A549 treated with DMSO at 1 μM for 4 hours (cell line): ENCODE measurements at places on chromosomes 12 and 14. TPM values are rescaled to one million over a fixed set of nuclear protein-coding genes. Genes with fewer than 3 reads are reported as not detected.

Gene WIF1
- not detected in 5 replicates for total RNA-seq

Gene RERGL
- total RNA-seq, result not detected in 5 replicates

Gene CCDC38
- 0.09 to 0.24 TPM (median 0.19 TPM) in 4 of 5 replicates, not detected in the other for total RNA-seq

Gene KRT78
- 0.07 to 0.19 TPM (median 0.16 TPM) in 3 of 5 replicates, not detected in the others for total RNA-seq

Gene DEPDC4
- 1.3 to 2.0 TPM (median 1.4 TPM) in 5 replicates for total RNA-seq

Gene LMNTD1
- total RNA-seq, result not detected in 5 replicates

Gene NOVA1
- 4.5 to 6.7 TPM (median 5.2 TPM) in 5 replicates for total RNA-seq

Gene ZFHX2
- total RNA-seq, result 0.36 to 1.7 TPM (median 1.5 TPM) in 5 replicates

Gene KRT73
- not detected in 5 replicates for total RNA-seq

Gene APOLD1
- 0.19 to 0.67 TPM (median 0.26 TPM) in 5 replicates for total RNA-seq

Gene P2RX2
- not detected in 5 replicates for total RNA-seq

Gene TMEM119
- 0.03 to 0.34 TPM (median 0.14 TPM) in 5 replicates for total RNA-seq

Gene FAM222A
- total RNA-seq, result 3.9 to 7.6 TPM (median 6.5 TPM) in 5 replicates

Gene LMO3
- not detected in 5 replicates for total RNA-seq

Gene MIA2
- total RNA-seq, result 19.3 to 28.2 TPM (median 24.3 TPM) in 5 replicates

Gene KLRB1
- total RNA-seq, result not detected in 5 replicates

Gene OASL
- total RNA-seq, result 3.5 to 6.6 TPM (median 5.0 TPM) in 5 replicates

Gene PAPOLA
- 84.4 to 107 TPM (median 101 TPM) in 5 replicates for total RNA-seq

Gene GUCY2C
- total RNA-seq, result 0.02 to 0.06 TPM (median 0.03 TPM) in 3 of 5 replicates, not detected in the others

Gene SLC16A7
- 0.15 to 0.36 TPM (median 0.23 TPM) in 5 replicates for total RNA-seq

Gene FANCM
- 5.4 to 7.1 TPM (median 6.2 TPM) in 5 replicates for total RNA-seq

Gene LACRT
- not detected in 5 replicates for total RNA-seq

Gene LGALS3
- 165 to 189 TPM (median 183 TPM) in 5 replicates for total RNA-seq

Gene KRT80
- 53.8 to 71.0 TPM (median 63.0 TPM) in 5 replicates for total RNA-seq

Gene CISTR
- total RNA-seq, result not detected in 5 replicates

Gene CLEC2A
- total RNA-seq, result not detected in 5 replicates

Gene MGST1
- 728 to 858 TPM (median 785 TPM) in 5 replicates for total RNA-seq

Gene RASSF8
- total RNA-seq, result 6.8 to 12.3 TPM (median 10.4 TPM) in 5 replicates

Gene SERPINA4
- not detected in 5 replicates for total RNA-seq

Gene CATSPERB
- total RNA-seq, result not detected in 5 replicates

Gene CLEC2B
- 1.6 to 2.5 TPM (median 1.9 TPM) in 5 replicates for total RNA-seq

Gene PGF
- total RNA-seq, result 2.3 to 3.9 TPM (median 3.5 TPM) in 5 replicates

Gene NPC2
- total RNA-seq, result 208 to 323 TPM (median 247 TPM) in 5 replicates

Gene PLEKHD1
- total RNA-seq, result 0.02 to 0.07 TPM (median 0.04 TPM) in 4 of 5 replicates, not detected in the other

Gene TMTC1
- total RNA-seq, result 0.04 to 0.08 TPM (median 0.05 TPM) in 3 of 5 replicates, not detected in the others

Gene KCNA5
- not detected in 5 replicates for total RNA-seq

Gene MIP
- total RNA-seq, result 0.15 to 0.30 TPM in 2 of 5 replicates, not detected in the others
